Breast epithelium (tissue), 4 donors: ENCODE measurements at places on chromosomes 1 and 21.

DNA sequence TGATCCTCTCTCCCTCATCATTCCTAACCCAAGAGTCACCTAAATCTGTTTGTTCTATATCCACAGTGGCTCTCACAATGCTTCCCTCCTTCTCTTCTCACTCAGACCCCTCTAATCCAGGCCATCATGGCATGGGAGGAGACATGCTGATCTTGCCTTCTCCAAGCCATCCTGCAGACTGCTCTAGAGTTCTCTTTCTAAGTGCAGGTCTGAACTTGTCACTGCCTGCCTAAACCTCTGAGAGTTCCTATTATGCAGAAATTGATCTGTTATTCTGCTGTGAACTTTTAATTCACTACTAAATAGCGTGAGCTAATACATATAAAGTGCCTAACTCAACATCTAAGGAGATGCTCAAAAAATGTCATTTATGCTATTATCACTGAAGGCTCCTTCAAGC lies 26.8 kb downstream of the LAMC2 start:
- no peaks in the 10 kb centered on the region for H3K4me1 ChIP-seq
- no peaks in the 10 kb centered on the region for H3K27me3 ChIP-seq
- no peaks in the 10 kb centered on the region for H3K36me3 ChIP-seq
- no peak for DNase-seq
- H3K27ac ChIP-seq = no peak overlapping the region
- H3K4me3 ChIP-seq = no peak overlapping the region

- no peaks in the 10 kb centered on the region for H3K27me3 ChIP-seq
- no peak overlapping the region for H3K4me3 ChIP-seq
- DNase-seq = no peak
- H3K36me3 ChIP-seq = no peaks in the 10 kb centered on the region
Observed at GRCh38 chr1:89546934-89547562, 22.4 kb downstream of the LRRC8B start.

GRCh38 chr1:27618341-27619082 lies 14.6 kb upstream of the AHDC1 start:
- no peaks in the 10 kb centered on the region for H3K4me1 ChIP-seq
- H3K27ac ChIP-seq = no peak overlapping the region
- H3K27me3 ChIP-seq = no peaks in the 10 kb centered on the region
- no peaks in the 10 kb centered on the region for H3K36me3 ChIP-seq
- no peak for DNase-seq

DNA sequence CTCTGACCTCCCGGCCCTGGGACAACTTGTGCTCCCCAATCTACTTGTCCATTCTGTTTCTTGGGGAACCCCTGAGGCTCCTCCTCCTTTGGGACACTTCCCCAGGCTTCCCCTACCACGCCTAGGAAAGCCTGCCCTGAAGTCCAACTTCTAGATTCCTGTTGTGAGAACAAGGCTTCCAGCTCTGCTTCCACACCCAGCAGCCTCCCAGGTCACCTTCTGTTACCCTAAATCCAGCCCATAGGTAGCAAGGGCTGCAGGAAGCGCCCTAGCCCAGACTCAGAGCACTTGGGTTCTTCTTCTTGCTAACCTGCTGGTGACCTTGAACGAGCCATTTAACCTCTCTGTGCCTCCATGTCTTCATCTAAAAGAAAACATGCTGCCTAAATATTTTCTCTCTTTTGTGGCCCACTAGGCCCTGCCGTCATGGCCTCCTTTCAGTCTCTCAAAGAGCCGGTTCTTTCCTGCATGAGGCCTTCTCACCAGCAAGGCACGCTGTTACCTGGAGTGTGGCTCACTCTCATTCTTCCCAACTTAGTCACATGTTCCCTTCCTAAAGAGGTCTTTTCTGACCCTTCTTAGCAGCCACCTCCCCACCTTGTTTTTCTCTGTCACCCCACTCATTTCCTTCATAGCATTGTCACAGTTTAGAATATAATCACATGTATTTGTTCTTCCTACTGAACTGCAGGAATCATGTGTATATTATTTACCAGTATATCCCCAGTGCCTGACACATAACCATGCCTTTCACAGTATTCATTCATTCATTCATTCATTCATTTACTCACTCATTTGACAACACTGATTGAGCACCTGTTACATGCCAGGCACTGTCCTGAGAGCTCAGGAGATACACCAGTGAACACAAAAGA lies 1.4 kb downstream of the CAPN2 start:
- H3K36me3 ChIP-seq = no peaks in the 10 kb centered on the region
- DNase-seq = no peak
- peak overlapping the region; percentile 54 for H3K4me3 ChIP-seq
- no peaks in the 10 kb centered on the region for H3K4me1 ChIP-seq
- H3K27me3 ChIP-seq = no peaks in the 10 kb centered on the region

- H3K36me3 ChIP-seq = no peaks in the 10 kb centered on the region
- peak overlapping the region; percentile 83 for H3K27ac ChIP-seq
- peak overlapping the region; percentile 63 for H3K4me3 ChIP-seq
- H3K27me3 ChIP-seq = no peaks in the 10 kb centered on the region
- DNase-seq = no peak
Observed at GRCh38 chr1:168180148-168180524, 1.4 kb downstream of the TIPRL start.
